ENCODE measurements at places on chromosomes 2 and 18.

DNA sequence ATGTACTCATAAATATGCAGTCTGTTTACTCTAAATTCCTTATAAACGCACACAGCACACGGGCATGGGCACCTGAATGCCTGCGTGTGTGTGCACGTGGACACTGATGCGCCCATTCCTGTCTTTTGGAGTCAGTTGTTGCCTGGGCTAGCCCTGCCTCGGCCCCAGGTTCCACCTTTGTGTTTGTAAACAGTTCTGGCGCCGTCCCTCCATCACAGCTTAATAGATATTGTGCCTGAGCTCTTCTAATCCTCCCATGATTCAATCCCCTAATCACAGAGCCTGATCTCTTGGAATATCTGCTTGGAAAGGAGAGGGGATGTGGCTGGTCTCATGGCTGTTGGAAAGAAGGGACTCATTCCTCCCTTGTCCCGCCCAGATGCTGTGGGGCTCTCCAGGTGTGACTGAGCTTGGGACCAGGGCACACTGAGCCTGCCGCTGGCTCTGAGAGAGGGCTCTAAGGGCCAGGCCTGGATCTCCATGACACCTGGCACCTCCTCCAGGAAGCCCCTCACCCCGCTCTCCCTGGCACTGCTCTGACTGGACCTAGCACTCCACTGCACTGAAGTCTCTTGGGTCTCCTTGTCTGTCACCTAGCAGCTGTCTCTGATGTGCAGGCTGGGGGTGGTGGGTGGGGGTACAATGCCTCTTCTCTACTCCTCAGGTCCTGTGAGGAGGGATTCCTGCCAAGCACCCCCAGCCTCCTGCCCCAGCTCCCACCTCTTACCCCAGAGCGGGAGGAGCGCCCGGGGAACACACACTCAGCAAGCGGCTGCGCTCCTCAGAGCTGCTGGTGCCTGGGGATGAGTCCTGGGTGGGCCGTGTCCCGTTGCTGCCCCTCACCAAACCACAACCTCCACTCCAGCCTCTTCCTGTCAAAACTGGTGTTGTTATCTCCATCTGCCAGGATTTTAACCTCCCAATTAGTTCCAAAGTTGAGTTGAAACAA, 181.3 kb downstream of the INHBB start:
- DNase-seq: no peak

DNA sequence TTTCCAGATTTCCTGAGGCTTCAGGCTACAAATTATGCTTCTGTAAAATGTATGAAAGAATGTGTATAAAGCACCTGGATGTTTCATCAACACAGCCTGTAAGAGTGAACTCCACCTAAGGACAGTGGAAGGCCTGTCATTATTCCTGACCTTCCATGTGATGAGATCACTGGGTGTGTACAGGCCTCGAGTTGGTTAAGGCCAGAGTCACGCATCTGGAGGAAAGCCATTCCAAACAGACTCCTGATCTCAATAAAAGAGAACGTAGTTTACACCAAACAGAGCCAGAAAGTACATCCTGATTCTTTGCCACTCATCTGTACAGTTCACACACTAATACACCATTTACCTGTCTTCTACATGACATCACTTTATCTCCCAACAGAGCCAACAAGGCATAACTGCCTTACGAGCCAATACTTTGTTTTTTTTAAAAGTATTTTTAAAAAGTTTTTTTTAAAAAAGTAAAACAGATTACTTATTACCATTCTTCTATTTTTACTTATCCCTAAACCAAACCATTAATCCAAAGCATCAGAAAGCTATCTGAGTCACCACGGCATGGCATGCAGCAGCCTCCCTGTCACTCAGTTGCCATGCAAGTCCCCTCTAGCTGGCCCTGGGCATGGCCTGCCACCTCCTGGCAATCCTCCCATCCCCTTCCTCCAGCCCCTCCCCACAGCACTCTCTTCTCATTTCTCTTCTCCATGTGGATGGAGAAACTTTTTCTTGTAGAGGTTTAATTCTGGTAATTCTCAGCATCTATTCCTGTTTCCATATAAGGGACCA, 78.8 kb upstream of the TFCP2L1 start:
- DNase-seq: no peak

- no peak for DNase-seq
Observed at GRCh38 chr2:241465543-241465942, 42.8 kb downstream of the STK25 start.

- DNase-seq: no peak
Observed at GRCh38 chr2:189258616-189259365, 79.2 kb upstream of the COL5A2 start.

DNA sequence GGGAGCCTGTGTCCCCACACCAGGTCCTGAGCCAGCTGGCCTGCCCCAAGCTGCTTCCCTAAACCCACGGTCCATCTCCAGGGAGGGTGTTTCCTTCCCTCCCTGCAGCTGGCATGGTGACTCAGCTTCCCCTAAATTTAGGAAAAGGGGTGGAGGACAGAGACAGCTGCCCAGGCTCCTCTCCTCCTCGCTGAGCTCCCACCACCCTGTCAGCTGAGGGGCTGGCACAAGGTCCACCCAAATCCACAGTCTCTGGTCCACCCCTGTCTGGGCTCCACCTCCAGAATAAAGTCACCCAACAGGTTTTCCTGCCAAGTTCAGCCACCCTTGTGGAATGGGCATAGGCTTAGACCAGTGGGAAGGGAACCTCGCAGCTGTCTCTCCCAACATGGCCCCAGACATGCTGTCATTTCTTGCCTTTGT, 156.5 kb downstream of the TNS1 start:
- DNase-seq: no peak

- no peak for DNase-seq
Observed at GRCh38 chr2:208064220-208064961, 39.1 kb upstream of the PLEKHM3 start.

- DNase-seq: no peak
Observed at GRCh38 chr2:128630974-128631697, 312.5 kb upstream of the HS6ST1 start.

GRCh38 chr2:229714080-229714735, at the start of gene DNER:
TSS of gene DNER (minus strand) at chr2:229714555. CDS start at chr2:229714423, 132 bp downstream.
- peak; percentile 26 for DNase-seq

GRCh38 chr2:133475610-133476009, 92.7 kb downstream of the NCKAP5 start:
- DNase-seq: no peak

DNA sequence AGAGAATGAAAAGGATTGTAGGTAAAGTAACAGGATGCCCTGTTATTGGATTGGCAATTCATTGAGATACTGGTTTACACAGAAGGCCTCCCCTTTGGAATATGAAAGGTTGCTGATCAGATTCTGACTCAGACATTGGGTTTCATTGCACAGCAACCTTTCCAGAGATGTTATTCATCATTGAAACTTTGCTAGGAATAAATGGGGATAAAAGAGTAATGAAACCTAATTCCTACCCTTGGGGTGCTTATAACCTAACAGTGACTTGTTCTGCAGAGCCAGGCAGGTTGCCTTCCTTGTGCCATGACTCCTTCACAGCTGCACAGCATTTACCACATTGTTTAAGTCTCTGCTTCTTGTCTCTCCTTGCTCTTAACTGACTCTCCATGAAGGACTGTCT, 5.0 kb downstream of the NAB1 start:
- DNase-seq: no peak

DNA sequence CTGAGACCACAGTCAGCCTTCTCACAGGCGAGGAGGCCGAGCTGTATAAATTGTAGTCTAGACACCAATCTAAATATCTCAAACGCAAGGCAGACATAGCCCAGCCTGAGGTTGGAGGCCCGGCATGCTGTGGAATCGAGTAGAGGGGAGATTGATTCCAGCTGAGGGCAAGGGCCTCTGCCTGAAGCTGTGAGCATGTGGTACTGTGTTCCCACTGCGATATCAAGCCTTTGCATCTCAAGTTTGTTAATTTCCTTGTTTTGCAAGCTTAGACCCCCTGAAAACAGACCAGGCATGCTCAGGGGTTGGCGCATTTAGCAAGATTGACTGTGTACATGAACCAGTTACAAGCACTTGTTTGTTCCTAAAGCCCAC, 65.1 kb upstream of the FOSL2 start:
- DNase-seq: no peak

- no peak for DNase-seq
Observed at GRCh38 chr2:10253596-10254372, 48.9 kb upstream of the HPCAL1 start.

DNA sequence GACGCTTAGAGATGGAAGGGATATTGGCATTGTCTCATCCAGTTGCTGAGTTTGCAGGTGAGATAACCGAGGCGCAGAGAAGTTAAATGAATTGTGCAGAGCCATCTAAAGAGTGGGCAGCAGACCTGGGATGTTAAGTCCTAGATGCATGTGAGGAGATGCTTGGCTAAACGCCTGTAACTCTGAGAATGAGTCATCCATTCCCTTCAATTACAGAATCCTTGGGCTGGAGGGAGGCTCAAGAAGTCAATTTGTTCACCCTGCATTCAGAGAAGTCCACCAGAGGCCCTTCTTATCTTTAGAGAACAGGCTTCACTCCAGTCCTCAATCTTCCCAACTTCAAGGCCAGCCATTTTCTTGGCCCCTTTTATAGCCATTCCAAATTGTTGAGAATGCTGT, 1.6 kb downstream of the EHD3 start:
- DNase-seq: no peak

- DNase-seq: no peak
Observed at GRCh38 chr18:46856973-46857372, 60.3 kb downstream of the PIAS2 start.

GRCh38 chr2:199118673-199119112, 339.0 kb downstream of the SATB2 start:
- no peak for DNase-seq

DNA sequence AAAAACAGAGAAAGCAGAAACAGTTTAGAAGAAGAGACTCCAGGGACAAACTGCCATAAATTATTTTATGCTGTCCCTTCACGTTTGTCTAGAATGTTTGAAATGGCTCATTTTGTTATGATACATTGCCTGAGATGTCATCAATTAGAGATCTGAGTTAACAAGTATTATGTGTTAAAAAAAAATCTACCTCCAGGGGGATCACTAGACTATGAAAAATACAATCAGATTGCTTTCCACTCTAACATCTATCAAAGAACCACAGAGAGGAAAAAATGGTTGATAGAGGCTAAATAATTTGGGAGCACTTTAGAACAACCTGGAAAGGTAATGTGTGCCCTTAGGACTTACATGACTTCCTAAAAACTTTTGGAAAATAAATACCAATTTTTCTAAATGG, 103.8 kb upstream of the CCDC150 start:
- DNase-seq: no peak

GRCh38 chr2:21305581-21305980, 181.8 kb downstream of the TDRD15 start:
- DNase-seq: no peak

GRCh38 chr2:99971326-99971900, 171.0 kb downstream of the AFF3 start:
- DNase-seq: no peak

DNA sequence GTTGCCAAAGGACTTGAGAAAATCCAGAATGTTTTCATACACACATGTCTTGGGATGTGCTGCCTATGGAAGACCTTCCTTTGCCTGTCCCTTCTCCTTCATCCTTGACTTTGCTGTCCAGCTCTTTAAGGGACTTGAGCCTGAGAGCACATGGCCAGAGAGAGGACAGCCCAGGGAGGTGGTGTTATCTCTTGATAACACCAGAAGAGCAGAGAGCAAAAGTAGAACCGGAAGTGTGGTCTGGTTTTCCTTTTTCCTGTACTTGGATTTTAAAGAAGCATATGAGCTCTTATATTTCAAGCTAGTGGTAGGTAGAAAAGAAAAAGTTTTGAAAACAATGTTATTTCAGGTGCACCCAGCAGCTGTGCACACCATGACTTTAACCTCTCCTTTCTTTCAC, 94.1 kb upstream of the ZNF532 start:
- DNase-seq: no peak

DNA sequence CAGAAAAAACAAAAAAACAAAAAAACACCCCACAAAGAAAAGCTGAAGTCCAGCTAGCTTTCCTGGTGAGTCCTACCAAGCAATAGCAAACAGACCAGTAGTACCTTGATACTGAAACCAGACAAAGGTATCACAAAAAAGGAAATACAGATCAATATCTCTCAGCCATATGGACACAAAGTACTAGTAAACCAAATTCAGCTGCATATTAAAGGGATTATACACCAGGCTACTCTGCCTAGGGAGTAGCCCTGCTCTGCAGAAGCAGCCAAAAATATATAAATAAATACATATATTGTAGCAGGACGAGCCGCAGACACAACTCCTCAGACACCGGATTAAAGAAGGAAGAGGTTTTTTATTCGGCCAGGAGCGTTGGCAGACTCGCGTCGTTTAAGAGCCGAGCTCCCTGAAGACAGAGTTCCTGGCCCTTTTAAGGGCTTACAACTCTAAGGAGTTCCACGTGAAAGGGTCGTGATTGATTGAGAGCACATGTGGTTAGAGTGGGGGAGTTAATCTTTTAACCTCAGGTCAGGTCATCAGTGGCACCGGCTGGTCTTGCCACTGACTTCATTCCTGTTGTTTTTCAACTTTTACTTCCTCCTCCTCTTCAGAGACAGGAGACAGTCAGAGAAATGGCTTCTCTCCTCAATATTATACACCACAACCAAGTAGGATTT, 38.4 kb upstream of the DTNB start:
- DNase-seq: no peak

Data from activated CD4-positive, alpha-beta T cell treated with anti-CD3 and anti-CD28 coated beads for 1 hour (primary cell).